AG10803 (cell line): ENCODE measurements at places on chromosomes 13 and 19.

- peak; percentile 62 for DNase-seq
Measured at GRCh38 chr13:73138276-73138637, 79.5 kb downstream of the KLF5 start.

- no peak for DNase-seq
Measured at GRCh38 chr19:8210421-8211101, 1.4 kb downstream of the CERS4 start.

DNA sequence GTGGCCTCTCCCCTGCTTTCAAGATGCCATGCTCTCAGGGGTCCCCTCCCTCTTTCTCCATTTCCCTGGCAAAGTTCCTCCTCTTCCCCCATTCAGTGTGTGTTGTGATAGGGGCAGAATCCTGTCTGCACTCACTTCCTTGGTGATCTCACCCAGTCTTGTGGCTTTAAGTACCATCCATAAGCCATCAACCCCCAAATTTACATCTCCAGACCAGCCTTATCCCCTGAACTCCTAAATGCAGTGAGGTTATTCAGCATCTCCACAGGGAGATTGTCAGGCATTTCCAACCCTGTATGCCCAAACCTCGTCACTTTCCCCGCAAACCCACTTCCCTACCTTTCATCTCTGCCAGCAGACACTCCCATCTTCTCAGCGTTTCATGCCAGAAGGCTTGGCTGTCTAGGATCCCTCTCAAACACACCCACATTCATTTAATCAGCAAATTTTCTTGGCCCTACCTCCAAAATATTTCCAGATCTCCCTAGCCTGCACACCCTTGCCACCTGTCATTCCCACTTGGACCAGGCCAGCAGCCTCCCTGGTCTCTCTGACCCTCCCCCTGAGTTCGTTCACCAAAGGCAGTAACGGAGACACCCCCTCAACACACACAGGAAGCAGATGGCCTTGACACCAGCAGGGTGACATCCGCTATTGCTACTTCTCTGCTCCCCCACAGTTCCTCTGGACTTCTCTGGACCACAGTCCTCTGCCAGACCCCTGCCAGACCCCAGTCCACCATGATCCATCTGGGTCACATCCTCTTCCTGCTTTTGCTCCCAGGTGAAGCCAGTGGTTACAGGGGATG lies at the start of gene HCST:
Gene HCST (plus strand): TSS at position 676 of the 808 bp plus-strand sequence. CDS start 65 bp downstream, at position 741.
- peak; percentile 93 for DNase-seq

- no peak for DNase-seq
Measured at GRCh38 chr13:43185226-43185625, 161.8 kb downstream of the DNAJC15 start.

- no peak for DNase-seq
Measured at GRCh38 chr19:32104850-32105235, 240.6 kb upstream of the ZNF507 start.
